Stimulated activated CD4-positive, alpha-beta T cell treated with anti-CD3 and anti-CD28 coated beads, Interleukin-4, amount 100 ng/mL, for 4 hours (primary cell): ENCODE measurements at places on chromosomes 2 and 18.
A peak's percentile ranks its signal among the peaks of the same experiment; 100 is the strongest.

DNA sequence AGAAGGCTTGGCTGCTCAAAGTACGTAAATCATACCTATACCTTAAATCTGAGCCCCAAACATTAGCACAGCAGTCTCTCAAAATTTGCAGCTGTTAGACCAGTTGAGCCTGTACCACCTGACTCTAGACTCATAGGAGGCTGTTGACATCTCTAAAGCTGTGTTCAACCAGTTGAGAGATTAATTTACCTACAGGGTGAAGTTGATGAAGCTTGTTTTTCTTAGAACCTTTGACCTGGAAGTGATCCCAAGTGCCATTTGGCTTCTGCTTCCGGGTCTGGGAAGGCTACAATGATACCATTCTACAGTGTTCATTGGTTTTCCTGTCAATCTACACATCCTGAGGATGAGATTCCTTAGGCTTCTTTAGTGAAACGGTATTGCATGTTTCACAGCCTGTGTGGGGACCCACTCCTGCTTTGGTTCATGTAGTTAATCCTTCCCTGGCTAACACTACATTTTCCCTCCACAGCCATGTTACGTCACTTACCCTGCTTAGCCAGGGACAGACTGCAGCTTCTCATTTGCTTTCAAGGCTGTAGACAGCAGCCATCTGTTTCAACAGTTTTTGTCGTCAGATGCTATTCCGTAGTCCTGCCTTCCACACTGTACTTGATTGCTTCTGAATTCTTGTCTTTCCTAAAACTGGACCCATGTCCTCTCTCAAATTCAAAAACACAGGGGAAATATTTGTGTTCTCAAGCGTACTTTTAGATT lies 4.7 kb upstream of the IL1RL2 start:
- no peak for DNase-seq

- DNase-seq, result no peak
These were observed 24.7 kb upstream of the SP3 start for GRCh38 chr2:173989884-173990215.

- DNase-seq, result peak; percentile 43
These were observed 37.9 kb downstream of the MTERF4 start for GRCh38 chr2:241064008-241064801.

DNA sequence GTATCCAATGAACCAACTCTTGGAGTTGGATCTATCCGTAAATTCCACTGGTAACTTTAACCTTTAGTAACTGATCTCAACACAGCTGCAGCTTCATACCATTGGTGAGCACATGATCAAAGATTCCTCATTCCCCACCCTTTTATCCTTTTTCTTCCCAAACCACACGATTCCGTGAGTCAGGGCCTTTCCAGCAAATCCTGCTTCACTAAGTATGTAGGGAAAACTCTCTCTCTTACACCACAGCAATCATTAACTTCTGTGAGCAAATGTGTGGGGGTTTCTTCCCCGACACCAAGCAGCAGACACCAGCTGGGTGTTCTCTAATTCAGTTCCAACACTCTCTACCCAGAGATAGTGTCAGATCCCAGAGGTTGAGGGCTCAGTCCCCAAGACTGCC lies 23.5 kb downstream of the ELP2 start:
- DNase-seq, result no peak

DNA sequence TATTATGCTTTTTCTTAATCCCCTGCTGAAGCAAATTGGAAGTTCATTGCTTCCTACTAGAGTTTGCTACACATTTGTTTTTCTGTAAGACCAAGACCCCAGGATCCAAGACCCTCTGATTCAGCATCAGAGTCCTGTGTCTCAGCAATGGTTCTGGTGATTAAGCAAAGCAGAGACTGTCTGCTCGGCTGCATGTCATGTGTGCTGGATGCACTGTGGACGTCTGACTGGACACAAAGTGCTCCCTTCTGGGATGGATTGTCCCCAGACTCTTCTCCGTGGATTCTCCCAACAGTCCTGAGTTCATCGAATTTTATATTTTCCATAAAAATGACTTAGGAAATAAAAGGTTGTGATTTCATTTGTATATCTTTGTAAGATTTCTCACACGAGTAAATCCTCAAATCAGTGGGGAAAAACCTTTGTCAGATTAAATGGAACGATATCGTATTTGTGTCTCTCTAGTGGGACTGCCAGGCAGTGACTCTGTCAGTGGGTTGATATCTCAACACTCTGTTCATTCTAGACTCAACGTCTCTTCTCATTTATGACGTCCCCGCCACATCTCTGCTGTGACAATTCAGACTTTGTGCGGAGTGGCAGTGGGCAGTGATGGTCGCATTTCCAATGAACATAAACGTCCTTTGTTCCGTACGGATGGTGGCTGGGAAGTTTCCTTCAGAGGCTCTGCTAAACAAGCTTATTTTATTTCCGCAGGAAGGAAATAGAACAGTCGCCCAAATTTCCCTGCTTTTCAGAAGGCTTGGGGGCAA lies 58.6 kb downstream of the NCAPH start:
- DNase-seq, result no peak

DNA sequence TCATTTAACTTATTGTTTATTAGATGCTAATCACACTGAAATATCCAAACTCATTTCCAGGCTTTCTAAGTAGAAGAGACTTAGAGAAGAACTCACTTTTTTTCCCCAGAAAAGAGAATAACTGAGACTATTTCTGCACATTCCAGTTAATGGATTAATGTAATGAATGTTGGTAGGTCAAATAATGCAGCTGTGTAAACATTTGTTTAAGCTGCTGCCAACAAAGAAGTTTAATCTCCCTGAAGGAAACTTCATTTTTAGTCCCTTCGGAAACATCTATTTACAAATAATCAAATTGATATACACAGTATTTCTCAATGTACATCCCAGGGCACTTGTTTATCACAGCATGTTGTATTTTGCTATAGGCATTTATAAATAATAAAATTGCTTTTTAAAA lies 126.9 kb downstream of the KCNS3 start:
- no peak for DNase-seq
